ENCODE measurements at places on chromosomes 1 and 21.

GRCh38 chr1:25900219-25900618 lies 6.0 kb downstream of the STMN1 start:
- no peak for DNase-seq

DNA sequence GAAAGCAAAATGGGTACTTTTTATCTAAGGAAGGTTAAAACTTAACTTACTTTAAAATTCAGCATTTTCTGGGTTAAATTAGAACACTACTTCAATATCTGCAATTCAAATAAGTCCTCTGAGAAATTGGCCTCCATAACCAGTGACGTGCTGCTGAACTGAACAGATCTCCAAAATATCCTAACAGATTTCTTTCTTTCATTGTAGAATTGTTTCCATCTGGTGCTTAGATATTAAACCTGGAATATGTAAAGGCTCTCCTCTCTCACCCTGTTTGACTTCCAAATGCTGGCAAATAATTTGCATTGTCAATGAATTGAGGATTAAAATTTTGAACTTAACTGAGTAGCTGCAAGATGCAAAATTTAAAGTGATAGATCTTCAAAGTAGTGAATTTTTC lies 316.9 kb upstream of the CXADR start:
- DNase-seq: no peak

DNA sequence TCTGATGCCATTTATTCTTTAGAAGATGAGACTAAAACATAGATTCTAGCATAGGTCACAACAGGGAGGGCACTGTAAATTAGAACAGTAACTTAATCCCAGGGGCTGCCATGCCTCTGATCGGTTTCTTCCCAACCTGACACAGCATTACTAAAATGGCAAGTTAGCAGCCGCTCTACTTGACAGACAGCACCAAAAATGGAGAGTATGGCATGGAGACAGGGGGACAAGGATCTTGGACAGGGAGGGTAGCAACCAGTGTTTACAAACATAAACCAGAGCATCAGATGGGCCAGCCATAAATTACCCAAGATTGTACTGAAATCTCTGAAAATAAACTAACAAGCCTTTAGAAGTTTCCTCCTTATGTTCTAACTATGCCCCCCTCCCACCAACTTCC lies 5.9 kb downstream of the DUSP10 start:
- DNase-seq: no peak

DNA sequence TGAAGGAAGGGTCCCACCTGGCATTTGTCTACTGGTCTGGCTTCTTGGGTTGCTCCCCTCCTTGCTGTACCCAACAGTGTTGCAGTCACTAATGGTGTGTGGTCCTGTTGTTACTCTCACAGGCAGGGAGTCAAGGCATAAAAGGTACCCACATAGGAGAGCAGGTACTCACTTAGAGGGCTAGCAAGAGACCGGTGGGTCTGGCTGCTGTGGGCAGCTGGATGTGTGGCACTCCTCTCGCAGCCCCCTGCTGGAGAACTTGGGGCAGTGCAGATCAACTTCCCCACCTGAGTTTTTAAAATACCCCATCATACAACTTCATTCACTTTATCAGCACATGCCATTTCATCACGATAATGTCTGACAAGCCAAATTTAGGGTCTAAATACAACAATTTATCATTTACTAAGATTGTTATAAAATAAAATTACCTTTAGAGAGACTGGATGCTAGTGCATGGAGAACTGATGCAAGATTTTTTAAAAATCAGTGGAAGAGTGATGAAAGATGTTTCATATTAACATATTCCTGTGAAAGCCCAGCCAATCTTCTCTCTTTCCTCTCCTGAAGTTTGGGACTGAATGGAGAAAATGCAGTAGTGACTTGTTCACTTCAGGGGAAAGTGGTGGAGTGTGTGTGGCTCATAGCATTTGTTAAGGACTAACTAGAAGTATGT lies 42.8 kb downstream of the ACP6 start:
- no peak for DNase-seq

DNA sequence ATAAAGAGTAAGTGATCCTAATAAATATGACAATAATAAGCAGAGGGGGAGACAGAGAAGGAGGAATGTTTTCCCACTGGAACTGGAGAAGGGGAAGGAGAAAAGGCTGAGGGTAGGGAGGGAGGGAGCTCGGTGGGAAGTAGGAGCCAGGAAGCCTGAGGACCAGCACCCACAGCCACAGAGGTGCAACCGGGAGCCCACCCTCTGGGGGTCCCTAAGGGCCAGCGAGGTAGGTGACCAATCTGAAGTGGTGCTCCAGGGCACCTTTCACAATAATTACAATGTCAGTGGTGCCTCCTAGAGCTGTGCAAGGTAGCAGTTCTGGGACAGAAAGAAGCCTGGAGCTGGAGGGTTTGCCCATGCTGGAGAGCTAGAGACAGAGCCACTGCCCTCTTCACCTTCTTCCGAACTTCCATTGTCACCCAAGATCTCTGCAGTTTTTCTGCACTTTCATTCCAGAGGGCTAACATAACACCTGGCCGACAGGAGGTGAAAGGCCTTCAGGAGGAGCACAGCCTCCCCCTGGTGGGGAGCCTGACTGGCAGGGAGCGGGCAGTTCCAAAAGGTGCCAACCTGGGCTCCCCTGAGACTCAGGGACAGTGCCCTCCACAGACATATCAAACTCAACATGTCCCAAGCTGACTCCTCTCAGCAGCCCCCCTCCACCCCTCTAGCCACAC lies 4.1 kb upstream of the AHCYL1 start:
- no peak for DNase-seq
